ENCODE measurements at places on chromosomes 7 and 10. TPM values are rescaled to one million over a fixed set of nuclear protein-coding genes. Genes with fewer than 3 reads are reported as not detected.

GRCh38 chr10:8640301-8640700 lies 585.8 kb downstream of the GATA3 start:
- no peaks in the 10 kb centered on the region for H3K27me3 ChIP-seq
- DNase-seq = no peak

DNA sequence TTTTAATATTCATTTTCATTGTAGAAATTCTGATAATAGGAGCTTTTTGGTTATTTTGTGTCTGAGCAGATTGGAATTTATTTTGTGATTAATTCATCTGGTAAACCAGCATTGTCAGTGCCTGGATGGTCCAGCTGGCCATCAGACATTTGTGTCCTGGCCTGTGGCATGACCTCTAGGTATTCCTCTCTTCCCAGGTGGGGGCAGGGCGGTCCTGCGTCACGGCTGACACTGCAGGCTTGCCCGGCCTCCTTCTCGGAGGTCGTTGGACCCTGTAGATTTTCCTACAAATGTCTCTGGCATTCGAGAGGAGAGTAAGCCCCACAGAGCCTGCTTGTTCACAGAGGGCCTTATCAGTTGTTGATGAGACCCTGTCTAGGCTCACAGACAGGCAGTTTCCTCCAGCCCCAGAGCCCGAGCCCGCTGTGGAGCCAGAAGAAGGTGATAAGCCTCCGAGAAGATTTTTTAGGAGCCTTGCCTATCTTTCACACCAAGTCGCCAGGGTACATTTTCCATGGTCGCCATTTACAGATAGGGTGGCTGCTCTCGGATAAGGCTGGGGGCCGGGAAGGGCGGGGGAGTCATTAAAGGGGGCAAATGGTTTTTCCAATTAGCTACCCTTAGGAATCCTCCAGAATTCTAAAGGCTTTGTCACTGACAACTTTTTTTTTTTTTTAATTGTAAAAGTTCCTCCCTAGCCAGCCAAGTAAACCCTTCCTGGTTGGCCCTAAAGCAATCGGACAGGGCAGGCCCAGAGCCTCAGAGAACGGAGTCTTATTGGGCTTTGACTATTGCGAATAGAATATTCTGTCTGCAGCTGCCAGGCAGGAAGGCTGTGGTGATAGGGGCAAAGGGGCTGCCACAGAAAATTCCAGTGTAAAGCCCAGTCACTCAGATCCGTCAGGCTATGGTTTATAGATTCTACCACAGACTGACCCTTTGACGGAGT lies 78.1 kb upstream of the TBX20 start:
- H3K27ac ChIP-seq = no peak overlapping the region
- no peak overlapping the region for H3K4me3 ChIP-seq
- H3K4me1 ChIP-seq = no peaks in the 10 kb centered on the region

DNA sequence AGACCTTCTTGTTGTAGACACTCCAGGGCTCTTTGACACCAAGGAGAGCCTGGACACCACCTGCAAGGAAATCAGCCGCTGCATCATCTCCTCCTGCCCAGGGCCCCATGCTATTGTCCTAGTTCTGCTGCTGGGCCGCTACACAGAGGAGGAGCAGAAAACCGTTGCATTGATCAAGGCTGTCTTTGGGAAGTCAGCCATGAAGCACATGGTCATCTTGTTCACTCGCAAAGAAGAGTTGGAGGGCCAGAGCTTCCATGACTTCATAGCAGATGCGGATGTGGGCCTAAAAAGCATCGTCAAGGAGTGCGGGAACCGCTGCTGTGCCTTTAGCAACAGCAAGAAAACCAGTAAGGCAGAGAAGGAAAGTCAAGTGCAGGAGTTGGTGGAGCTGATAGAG lies 5.5 kb downstream of the GIMAP7 start:
- H3K36me3 ChIP-seq = peaks cover 15% of the 10 kb centered on the region
- H3K4me3 ChIP-seq = peak overlapping the region; percentile 61
- no peaks in the 10 kb centered on the region for H3K27me3 ChIP-seq

- no peak overlapping the region for H3K27ac ChIP-seq
- H3K4me3 ChIP-seq = no peak overlapping the region
- H3K36me3 ChIP-seq = no peaks in the 10 kb centered on the region
- no peaks in the 10 kb centered on the region for H3K4me1 ChIP-seq
These were observed 46.3 kb upstream of the FZD9 start for GRCh38 chr7:73387221-73387828.

DNA sequence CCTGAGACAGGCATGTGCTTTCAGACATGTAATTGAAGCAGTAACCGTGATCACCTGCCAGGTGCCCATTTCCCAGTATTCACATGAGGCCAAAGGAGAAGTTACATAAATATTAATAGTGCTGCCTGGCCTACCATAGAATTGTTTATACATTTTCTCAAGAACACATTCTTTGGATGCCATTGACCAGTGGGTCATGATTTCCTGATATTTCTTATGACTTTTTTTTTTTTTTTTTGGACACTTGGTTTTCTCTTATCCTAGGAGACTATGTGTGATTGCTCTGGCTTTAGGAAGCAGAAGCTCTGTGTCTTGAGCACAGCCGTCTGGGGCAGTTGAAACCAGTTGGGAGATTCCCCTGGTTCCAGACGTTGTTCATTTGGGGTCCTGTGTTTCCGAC lies 143.9 kb upstream of the NPS start:
- H3K4me1 ChIP-seq = peaks cover 3% of the 10 kb centered on the region
- H3K27ac ChIP-seq = no peak overlapping the region
- H3K27me3 ChIP-seq = no peaks in the 10 kb centered on the region
- DNase-seq = no peak
- no peak overlapping the region for H3K4me3 ChIP-seq

DNA sequence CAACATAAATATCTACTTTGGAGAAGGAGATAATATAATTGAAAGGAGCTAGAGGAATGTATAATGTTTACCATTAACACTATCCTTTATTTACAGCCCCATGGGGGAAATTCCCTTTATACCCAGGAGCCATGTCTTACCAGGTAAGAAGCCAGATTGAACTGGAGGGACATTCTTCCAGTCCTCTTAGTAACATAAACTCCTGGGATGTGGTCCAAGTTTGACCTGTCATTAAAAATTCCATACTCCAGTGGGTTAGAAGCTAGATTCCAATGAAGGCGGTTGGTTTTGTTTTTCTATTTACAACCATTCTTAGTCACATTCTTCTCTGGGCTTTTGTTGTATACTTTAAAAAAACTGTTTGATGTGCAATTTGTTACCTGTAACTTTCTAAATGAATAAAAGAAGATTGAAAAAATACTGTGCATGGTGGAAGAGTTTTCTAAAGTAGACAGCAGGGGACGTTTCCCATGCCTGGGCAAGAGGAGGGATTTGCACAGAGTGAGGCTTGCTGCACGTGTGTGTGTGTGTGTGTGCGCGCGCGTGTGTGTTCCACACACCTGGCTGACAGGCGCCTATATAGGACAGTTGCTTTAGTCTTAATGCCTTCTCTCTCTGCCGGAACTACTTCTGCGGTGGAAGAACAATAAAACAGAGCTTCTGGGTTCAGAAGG lies 2.0 kb downstream of the PLCE1 start:
- H3K4me3 ChIP-seq = peak overlapping the region; percentile 59
- H3K4me1 ChIP-seq = peaks cover 8% of the 10 kb centered on the region
- H3K27me3 ChIP-seq = peaks cover 29% of the 10 kb centered on the region
- H3K27ac ChIP-seq = no peak overlapping the region
- DNase-seq = no peak

DNA sequence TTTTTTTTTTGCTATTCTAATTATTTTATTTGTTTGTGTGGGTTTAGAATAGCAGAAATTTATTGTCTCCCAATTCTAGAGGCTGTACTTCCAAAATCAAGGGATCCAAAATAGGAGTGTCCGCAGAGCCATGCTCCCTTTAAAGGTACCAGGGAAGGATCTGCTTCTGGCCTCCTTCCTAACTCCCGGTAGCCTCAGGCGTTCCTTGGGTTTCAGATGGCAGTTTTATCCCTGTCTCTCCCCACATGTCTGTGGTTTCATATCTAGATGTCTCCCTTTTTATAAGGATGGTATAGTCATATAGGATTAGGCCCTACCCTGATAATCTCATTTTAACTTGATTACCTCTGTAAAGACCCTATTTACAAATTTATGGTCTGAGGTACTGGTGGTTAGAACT lies 48.4 kb downstream of the BMPR1A start:
- no peak for DNase-seq
- no peak overlapping the region for H3K27ac ChIP-seq
- no peaks in the 10 kb centered on the region for H3K4me1 ChIP-seq
- no peak overlapping the region for H3K4me3 ChIP-seq

GRCh38 chr7:107312418-107312817 lies 143.6 kb downstream of the HBP1 start:
- no peak for DNase-seq
- H3K27ac ChIP-seq = no peak overlapping the region
- H3K4me3 ChIP-seq = no peak overlapping the region
- H3K27me3 ChIP-seq = no peaks in the 10 kb centered on the region
- no peaks in the 10 kb centered on the region for H3K36me3 ChIP-seq

DNA sequence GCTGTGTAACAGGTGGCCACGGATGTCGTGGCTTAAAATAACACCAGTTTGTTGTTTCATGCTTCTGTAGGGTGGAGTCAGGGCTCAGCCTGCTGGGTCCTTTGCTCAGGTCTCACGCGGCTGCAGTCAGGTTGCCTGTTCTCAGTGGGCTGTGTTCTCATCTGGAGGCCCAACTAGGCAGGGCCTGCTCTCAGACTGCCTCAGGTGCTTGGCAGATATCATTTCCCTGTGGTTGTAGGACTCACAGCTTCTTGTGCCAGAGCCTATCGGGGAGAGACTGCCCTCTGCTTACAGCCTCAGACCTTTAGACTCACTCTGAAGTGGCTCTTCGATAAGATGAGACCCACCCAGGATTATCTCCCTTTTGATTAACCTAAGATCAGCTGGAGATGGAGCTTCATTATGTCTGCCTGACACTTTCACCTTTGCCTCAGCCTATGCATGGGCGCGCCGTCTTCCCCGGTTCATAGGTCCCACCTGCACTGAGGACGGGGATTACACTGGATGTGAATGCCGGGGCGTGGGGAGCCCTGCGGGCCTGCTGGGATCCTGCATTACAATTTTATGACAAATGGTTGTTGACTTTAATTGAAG lies 55.3 kb downstream of the INPP5A start:
- peaks cover 37% of the 10 kb centered on the region for H3K4me1 ChIP-seq
- DNase-seq = no peak
- H3K27ac ChIP-seq = no peak overlapping the region
- no peaks in the 10 kb centered on the region for H3K27me3 ChIP-seq

- no peaks in the 10 kb centered on the region for H3K36me3 ChIP-seq
- no peak overlapping the region for H3K27ac ChIP-seq
- H3K27me3 ChIP-seq = no peaks in the 10 kb centered on the region
- no peak overlapping the region for H3K4me3 ChIP-seq
- no peak for DNase-seq
These were observed 48.1 kb upstream of the TES start for GRCh38 chr7:116162254-116162653.

GRCh38 chr7:139351027-139351426 lies 8.7 kb upstream of the LUC7L2 start:
- no peak for DNase-seq
- H3K4me1 ChIP-seq = no peaks in the 10 kb centered on the region
- H3K36me3 ChIP-seq = peaks cover 11% of the 10 kb centered on the region
- H3K27ac ChIP-seq = no peak overlapping the region
- H3K27me3 ChIP-seq = no peaks in the 10 kb centered on the region

DNA sequence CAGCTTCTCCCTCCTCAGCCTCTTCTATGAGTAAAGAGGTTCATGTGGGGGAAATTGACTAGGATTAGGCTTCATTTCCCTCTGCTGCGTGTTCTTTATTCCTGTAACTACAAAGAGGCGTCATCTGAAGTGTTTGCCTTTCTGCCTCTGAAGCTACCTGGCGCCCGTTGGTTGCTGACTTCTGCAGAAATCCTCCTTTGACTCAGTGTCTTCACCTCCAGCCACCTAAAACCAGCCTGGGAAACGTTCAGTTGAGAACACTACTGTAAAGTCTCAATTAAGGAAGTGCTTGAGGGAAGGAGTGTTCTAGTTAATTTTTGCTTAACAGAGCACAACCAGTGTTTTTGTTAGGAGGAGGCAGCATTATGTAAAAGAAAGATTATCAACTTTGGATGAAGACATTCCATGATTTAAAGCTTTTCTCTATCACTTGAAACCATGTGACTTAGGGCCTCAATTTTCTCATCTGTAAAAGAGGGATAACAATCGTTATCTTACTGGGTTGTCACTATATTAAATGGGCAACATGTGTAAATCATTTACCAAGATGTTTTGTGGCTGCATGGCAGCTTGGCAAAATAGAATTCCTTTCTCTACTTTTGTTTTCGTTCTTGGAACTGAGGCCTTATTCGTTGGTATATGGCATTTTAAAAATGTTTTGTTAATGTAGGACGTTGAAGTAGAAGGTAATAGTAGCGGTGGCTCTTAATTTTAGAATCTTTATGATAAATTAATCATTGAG lies 642.9 kb downstream of the SDK1 start:
- no peaks in the 10 kb centered on the region for H3K36me3 ChIP-seq
- no peaks in the 10 kb centered on the region for H3K27me3 ChIP-seq
- no peak overlapping the region for H3K4me3 ChIP-seq
- H3K27ac ChIP-seq = peak overlapping the region; percentile 42

- no peaks in the 10 kb centered on the region for H3K36me3 ChIP-seq
- no peaks in the 10 kb centered on the region for H3K4me1 ChIP-seq
- H3K27me3 ChIP-seq = no peaks in the 10 kb centered on the region
- no peak overlapping the region for H3K4me3 ChIP-seq
These were observed 31.8 kb upstream of the BMPER start for GRCh38 chr7:33873518-33873917.

- H3K27me3 ChIP-seq = no peaks in the 10 kb centered on the region
- no peak overlapping the region for H3K27ac ChIP-seq
- no peak overlapping the region for H3K4me3 ChIP-seq
- DNase-seq = no peak
- H3K36me3 ChIP-seq = no peaks in the 10 kb centered on the region
These were observed 414.2 kb upstream of the KLF6 start for GRCh38 chr10:4199196-4199595.

DNA sequence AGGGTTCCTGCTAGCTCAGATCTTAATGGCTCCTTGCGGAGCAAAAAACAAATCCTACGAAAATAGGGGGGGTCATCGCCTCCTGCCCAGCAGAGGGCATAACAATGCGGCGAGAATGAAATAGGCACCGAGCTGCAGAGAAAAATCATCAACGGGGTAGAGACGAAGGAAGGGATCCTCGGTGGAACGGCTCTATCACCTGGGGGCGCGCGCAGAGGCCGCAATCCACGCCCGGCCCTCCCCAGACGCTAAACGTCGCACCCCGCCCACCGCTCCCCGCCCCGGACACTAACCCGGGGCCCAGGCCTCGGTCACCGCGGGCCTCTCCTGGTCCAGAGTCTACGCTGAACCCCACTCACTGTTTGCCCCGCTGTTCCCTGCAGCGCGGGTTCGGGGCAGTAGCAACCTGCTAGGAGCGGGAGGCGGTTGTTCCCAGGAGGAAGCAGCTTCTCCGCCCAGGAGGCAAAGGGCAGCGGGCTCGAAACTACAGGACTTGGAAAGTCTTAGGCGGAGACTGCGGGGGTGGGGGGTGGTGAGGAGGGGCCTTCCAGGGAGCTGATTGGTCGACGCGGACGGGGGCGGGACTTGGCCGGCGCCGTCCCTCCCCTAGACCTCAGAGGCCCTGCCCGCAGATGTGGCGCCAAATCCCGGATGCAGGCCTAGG lies at the start of gene TCAF1:
TCAF1 (minus strand) TSS at position 509 of the 664 bp plus-strand sequence. CDS start 25,568 bp downstream, outside the sequence.
- H3K4me1 ChIP-seq = peaks cover 9% of the 10 kb centered on the region
- H3K27me3 ChIP-seq = no peaks in the 10 kb centered on the region
- H3K4me3 ChIP-seq = peak within 1 kb of the TSS; percentile 76

GRCh38 chr10:2145491-2145890 lies 408.2 kb upstream of the ADARB2 start:
- no peak for DNase-seq
- H3K27ac ChIP-seq = no peak overlapping the region
- no peak overlapping the region for H3K4me3 ChIP-seq
- H3K4me1 ChIP-seq = no peaks in the 10 kb centered on the region
- H3K27me3 ChIP-seq = no peaks in the 10 kb centered on the region

CH25H gene
- 7.8 TPM for total RNA-seq

LBX1 gene
- not detected for total RNA-seq

SLC29A3 gene
- total RNA-seq = 14.8 TPM

Measured in upper lobe of right lung (tissue), 1 donor.